Stimulated activated CD4-positive, alpha-beta T cell treated with anti-CD3 and anti-CD28 coated beads, Interleukin-4, amount 100 ng/mL, for 4 hours (primary cell): ENCODE measurements at places on chromosomes 12 and 14.

GRCh38 chr12:39064708-39065107 is 159.3 kb upstream of the CPNE8 start:
- no peak for DNase-seq

DNA sequence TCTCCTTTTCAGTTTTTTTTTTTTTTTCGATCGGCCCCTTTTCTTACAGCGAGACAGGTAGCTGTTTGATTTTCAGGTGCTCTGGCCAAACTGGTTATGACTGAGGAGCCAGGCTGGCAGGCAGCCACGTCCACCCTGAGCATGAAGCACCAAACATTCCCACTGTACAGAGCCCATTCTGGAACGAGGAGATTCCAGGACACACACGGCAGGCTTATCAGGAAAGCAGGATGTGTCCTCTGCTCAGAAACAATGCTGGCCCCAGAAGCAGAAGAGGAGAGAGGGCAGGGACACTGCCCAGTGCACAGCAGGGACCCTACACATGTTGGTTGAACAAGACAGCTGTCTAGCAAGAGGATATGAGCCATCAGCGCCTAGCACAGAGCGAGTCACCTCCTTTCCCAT is 3.7 kb upstream of the KRT2 start:
- DNase-seq: no peak

- DNase-seq: no peak
Measured at GRCh38 chr12:59375633-59376032, 220.2 kb upstream of the SLC16A7 start.

DNA sequence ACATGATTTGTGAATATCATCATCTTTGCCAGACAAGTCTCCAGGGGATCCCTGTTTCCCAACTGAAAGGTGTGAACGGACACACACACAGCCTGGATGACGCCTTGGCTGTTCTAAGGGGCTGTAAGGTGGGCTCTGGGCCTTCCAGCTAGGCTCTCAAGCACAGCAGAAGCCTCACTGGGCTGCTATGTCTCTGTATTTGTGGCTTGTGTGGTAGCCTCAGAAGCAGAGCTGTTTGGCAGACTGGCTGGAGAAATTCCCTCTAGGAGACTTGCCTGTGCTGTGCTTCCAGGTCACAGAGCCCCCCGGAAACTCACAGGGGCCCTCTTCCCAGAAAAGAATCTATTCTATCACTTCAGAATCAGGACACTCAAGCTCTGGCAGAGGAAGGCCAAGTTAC is 21.4 kb downstream of the OTUB2 start:
- DNase-seq: no peak

GRCh38 chr14:59131938-59132795 is 56.3 kb upstream of the DAAM1 start:
- no peak for DNase-seq

DNA sequence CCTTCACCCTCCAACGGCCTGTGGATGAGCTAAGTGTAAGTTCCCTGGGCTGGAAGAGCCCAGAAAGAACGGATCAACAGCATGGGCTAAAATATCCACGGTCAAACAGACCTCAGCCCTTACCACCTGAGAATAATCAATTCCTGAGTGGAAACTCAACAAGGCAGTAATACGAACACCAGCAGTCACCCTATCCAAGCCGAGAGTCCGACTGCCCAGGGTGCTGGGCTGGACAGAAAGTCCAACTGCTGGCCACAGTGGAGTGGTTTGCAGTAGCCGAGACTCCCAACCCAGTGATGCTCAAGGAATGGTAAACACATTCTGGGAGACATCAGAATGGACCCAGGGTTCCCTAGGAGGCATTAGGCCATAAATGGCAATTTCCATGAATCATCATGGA is 36.8 kb downstream of the ANO2 start:
- no peak for DNase-seq

DNA sequence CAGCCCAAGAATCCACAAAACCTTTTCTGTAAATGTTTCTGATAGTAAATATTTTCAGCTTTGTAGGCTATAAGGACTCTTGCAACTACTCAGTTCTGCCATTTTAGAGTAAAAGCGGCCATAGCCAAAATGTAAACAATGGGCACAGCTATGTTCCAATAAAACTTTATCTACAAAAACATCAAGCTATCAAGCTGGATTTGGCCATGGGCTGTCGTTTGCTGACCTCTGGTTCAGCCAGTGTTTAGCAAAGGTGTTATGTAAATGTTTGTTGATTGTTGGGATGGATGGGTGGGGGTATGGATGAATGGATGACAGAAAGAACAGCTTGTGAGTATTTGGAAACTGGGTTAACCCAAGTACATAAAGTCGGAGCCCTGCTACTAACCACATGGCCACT is 111.1 kb upstream of the VRK1 start:
- no peak for DNase-seq

- DNase-seq: no peak
Measured at GRCh38 chr12:68397566-68398158, 65.5 kb upstream of the MDM1 start.

GRCh38 chr12:106722837-106723236 is 51.6 kb upstream of the RIC8B start:
- no peak for DNase-seq
